Activated CD8-positive, alpha-beta memory T cell treated with anti-CD3 and anti-CD28 coated beads, Interleukin-2, amount 10 ng/mL, durations not matched to agents 7 days and 5 days (primary cell): ENCODE measurements at places on chromosomes 3 and 15. TPM values are rescaled to one million over a fixed set of nuclear protein-coding genes. Genes with fewer than 3 reads are reported as not detected.

The CCR9 gene
- 3.2 TPM for total RNA-seq

The PHLDB2 gene
- total RNA-seq = 4.8 TPM

The OPA1 gene
- total RNA-seq = 56.5 TPM

The AGBL1 gene
- not detected for total RNA-seq

The HIGD2B gene
- 0.53 TPM for total RNA-seq

The CA12 gene
- total RNA-seq = not detected

The C3orf20 gene
- 0.16 TPM for total RNA-seq

The ZNF620 gene
- total RNA-seq = 8.3 TPM

The PPP2R3A gene
- total RNA-seq = not detected

The SNX22 gene
- total RNA-seq = 0.21 TPM

The CACNA1D gene
- 0.41 TPM for total RNA-seq

The C15orf62 gene
- total RNA-seq = 0.45 TPM

The LRRC31 gene
- total RNA-seq = not detected

The DZIP1L gene
- total RNA-seq = 0.38 TPM

The MAGEL2 gene
- total RNA-seq = not detected

The C3orf49 gene
- total RNA-seq = not detected

The PLA2G4F gene
- not detected for total RNA-seq

The SAMMSON gene
- not detected for total RNA-seq

The CPNE9 gene
- total RNA-seq = not detected

The OXTR gene
- total RNA-seq = 1.4 TPM

The CSTA gene
- not detected for total RNA-seq

The SLC49A4 gene
- total RNA-seq = 1.8 TPM

The HES1 gene
- 0.35 TPM for total RNA-seq

The BOC gene
- total RNA-seq = not detected

The ITIH1 gene
- not detected for total RNA-seq

The ISL2 gene
- total RNA-seq = 3.2 TPM

The EIF4E3 gene
- total RNA-seq = 61.9 TPM

The ACSBG1 gene
- not detected for total RNA-seq

The SLC9C1 gene
- total RNA-seq = 0.28 TPM

The HRG gene
- not detected for total RNA-seq

The RBP2 gene
- total RNA-seq = not detected

The COMMD2 gene
- 35.5 TPM for total RNA-seq

The RYR3 gene
- total RNA-seq = not detected

The NIPA2 gene
- 53.9 TPM for total RNA-seq

The FMN1 gene
- total RNA-seq = not detected

The POLR2H gene
- total RNA-seq = 104 TPM

The ATP13A5 gene
- not detected for total RNA-seq

The ZFYVE19 gene
- total RNA-seq = 28.2 TPM

The PLXNA1 gene
- total RNA-seq = 15.0 TPM

The GOLGA8M gene
- total RNA-seq = 4.6 TPM

The ADAMTS17 gene
- 1.6 TPM for total RNA-seq

The CYP8B1 gene
- not detected for total RNA-seq

The CACNA2D2 gene
- 0.56 TPM for total RNA-seq

The THRB gene
- total RNA-seq = not detected

The RLBP1 gene
- total RNA-seq = not detected

The LRRC3B gene
- not detected for total RNA-seq

The CASR gene
- not detected for total RNA-seq

The PRR23C gene
- total RNA-seq = not detected

The ABHD14A gene
- total RNA-seq = 11.8 TPM

The PPARG gene
- 2.8 TPM for total RNA-seq

The FGD5 gene
- not detected for total RNA-seq

The GOLGA6A gene
- not detected for total RNA-seq

The TM4SF18 gene
- total RNA-seq = not detected

The CD86 gene
- 23.4 TPM for total RNA-seq

The SNAPC5 gene
- 29.3 TPM for total RNA-seq

The FBXO40 gene
- total RNA-seq = not detected

The SH2D7 gene
- 0.28 TPM for total RNA-seq
